ENCODE measurements at places on chromosomes 4 and X.
A peak's percentile ranks its signal among the peaks of the same experiment; 100 is the strongest.

DNA sequence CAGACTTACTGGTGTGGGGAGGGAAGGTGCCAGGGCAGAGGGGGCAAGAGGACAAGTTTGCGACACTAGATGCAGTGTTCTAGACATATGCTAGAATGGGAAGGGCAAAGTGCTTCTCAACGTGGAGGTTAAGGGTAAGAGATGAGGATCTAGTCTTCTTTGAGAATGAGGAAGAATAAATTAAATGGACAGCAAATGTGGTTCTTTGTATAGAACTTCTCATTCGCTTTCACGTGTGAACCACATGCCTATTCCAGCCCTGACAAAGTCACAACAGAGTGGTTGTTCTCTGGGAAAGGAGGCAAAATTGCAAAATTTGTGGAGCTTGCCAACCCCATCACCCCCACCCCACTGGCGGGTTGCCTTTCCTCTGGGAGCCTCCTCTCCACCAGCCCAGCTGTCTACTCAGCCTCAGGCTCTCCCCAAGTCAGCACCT is 1.5 kb upstream of the ANXA5 start:
- DNase-seq, result no peak

DNA sequence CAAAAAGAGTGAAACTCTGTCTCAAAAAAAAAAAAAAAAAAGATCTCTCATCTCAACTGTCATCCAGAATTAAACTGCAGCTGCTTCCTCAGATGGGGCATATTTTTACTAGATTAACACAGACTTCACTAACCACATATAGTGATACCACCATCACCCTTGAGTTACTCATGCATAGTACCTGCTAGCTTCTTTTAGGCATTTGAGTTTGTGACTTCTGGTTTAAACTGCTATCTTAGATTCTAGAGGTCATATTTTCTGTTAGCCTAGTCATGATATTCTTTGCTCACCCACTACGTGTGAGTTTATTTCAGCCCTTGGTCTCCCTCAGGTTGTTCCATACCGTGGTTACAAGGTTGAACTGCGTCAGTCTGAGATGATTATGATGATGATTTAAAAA is 154.9 kb upstream of the BMP3 start:
- no peak for DNase-seq

GRCh38 chr4:112332398-112332797 is 35.2 kb downstream of the ALPK1 start:
- no peak for DNase-seq

DNA sequence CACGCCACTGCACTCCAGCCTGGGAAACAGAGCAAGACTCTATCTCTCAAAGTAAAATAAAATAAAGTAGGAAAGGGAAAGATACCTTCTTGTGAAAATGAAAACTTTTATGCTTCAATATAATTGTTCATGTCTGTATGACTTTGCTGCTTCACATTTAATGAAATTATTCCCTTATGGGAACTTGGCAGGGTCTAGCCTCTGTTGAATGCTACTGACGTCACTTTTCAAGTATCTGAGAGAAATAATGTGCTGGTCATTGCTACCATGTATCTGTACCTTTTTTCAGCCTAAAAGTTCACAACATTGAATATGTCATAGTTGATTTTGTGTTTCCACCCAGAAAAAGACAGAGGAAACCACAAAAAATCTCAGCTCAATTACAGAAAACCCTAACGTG is 65.2 kb downstream of the PRDM5 start:
- DNase-seq, result no peak

GRCh38 chr4:113384600-113384999 is 335.1 kb downstream of the ANK2 start:
- no peak for DNase-seq

GRCh38 chr4:163331629-163332376 is 593 bp downstream of the NPY1R start:
- no peak for DNase-seq

GRCh38 chr4:124941267-124941666 is 228.7 kb upstream of the ANKRD50 start:
- DNase-seq, result no peak

DNA sequence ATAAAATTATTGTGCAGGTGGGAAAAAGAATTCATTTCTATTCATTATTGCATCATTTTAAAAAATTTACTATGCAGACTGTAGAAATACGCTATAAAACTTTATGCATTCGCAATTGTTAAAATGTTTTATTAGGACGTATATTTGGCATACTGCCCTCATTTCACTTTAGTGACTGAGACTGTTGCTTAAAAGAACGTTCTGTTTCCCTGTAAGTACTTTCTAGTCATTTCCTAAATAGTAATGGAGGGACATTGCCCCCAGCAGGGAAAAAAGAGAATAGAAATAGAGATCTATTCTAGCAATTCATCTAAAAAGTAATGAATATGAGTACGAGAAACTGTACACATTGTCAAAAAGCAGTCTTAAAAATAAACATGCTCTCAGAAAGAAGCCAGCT is 1295.8 kb upstream of the TENM3 start:
- no peak for DNase-seq

DNA sequence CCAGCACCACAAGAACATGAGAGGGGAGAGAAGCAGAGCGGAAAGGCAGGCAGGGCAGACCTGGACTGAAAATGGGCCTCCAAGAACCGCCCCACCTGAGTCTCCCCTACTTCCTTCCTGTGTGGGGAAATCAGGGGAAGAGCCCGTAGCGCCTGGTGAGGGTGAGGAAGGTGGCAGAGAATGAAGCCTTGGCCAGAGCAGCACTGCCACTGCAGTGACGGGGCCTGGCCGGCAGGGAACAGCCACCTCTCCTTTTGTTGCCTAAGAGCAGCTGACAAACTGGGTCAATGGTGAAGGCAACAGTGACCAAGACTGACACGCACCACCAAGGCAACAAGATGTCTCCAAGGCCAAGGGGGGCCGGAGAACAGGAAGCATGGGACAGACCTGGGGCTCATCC is 58.4 kb upstream of the CBR4 start:
- DNase-seq, result no peak

DNA sequence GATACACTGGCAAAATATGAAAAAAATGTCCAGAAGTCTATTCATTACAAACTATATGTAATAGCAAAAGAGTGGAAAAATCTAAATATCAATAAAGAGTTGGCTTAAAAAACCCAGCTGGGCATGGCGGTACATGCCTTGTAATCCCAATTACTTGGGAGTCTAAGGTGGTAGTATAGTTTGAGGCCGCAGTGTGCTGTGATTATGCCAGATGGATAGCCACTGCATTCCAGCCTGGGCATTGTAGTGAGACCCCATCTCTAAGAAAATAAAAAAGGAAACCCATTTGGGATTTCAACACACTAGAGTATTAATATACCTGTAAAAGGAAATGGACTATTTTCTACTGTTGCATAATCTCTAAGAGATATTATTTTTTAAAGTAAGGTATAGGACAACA is 45.4 kb downstream of the AFF1 start:
- no peak for DNase-seq

DNA sequence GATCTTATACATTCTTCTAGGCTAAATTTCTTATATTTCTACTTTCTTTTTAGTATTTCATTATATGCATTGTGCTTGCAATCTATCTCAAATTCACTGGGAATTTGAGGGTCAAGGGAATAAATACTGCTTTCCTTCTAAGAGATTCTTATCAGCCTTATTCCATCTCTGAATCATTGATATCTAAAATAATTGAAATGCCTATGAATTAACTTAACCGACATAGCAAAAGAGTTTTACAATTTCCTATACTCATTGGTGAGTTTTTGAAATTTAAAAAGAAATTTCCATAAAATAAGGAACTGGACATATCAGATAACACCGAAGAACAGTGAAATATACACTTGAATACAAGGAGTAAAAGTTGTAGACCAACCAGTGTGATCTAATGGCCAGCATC is 373.7 kb downstream of the NAF1 start:
- DNase-seq, result no peak

GRCh38 chr4:94641702-94642560 is 115.8 kb upstream of the BMPR1B start:
- no peak for DNase-seq

- no peak for DNase-seq
Measured at GRCh38 chr4:123361195-123361861, 35.3 kb upstream of the SPRY1 start.

- DNase-seq, result peak; percentile 16
Measured at GRCh38 chr4:156790866-156791265, 180.7 kb downstream of the PDGFC start.

GRCh38 chrX:154125391-154126040 is 18.5 kb upstream of the OPN1LW start:
- no peak for DNase-seq

GRCh38 chr4:27692158-27692557 is 831.5 kb downstream of the STIM2 start:
- DNase-seq, result peak; percentile 8

GRCh38 chr4:4761128-4761982 is 98.1 kb upstream of the MSX1 start:
- DNase-seq, result no peak

- no peak for DNase-seq
Measured at GRCh38 chr4:23631255-23631950, 258.4 kb downstream of the PPARGC1A start.
